Left cardiac atrium (tissue), 4 donors: ENCODE measurements at places on chromosomes 4 and X.

DNA sequence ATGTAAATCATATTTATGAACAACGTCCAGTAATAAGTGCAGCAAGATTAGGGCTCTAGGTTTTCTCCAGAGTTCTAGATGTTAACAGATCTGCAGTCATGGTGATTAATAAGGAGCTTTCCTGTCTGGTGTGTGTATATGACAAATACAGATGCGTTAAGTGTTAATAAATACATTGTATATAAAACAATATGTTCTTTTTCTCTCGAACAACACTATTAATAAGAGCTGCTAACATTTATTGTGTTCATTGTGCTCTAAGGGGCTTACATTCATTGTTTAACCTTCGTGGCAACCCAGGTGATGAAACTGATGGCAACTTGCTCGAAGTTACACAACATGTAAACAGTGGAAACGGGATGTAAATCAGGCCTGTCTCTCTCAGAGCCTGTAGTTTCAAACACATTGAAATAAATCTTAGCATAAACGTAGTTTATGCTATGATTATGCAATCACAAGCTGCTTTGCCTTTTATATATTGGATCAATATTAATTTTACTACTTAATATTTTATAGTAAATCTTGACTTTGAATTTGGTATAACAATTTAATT is 547 bp upstream of the CLGN start:
- DNase-seq = no peak

DNA sequence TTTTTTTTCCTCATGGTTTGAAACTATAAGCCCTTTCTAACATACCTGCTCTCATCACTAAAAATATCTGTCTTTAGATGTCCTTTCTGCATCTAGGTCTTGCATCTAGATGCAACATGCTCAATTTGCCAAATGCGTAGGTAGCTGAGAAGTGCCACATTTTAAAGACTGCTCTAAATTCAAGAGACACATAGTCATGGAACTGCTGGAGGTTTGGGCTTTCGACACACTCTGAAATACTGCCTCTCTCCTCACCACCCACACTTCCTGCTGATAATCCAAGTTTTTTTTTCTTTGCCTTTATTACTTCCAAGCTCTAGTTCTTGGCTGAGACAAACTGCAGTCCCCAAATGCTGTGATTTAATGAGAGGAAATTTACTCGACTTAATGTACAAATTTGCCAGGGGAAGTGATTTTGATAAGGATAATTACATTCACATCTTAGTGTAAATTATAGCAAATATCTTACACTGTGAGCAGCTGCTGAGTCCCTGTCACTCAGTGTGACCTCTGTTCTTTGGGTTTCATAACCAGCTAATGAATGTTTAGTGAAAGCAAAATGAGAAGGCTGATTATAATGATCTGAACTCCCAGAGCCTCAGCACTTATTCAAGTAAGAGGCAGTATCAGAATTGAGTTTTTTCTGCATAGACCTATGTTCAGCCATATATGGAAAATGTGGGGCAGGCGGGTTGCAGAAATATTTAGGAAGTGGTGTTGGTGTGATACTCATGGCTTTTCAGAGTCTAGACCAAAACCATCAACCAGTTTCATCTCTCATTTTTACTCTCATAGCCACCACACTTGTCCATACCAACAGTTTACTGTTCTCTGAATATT is 31.3 kb downstream of the DRD5 start:
- DNase-seq = no peak

GRCh38 chr4:108130955-108131354 is 37.8 kb downstream of the LEF1 start:
- no peak for DNase-seq

- no peak for DNase-seq
Measured at GRCh38 chrX:11462648-11463047, 169.4 kb downstream of the AMELX start.

DNA sequence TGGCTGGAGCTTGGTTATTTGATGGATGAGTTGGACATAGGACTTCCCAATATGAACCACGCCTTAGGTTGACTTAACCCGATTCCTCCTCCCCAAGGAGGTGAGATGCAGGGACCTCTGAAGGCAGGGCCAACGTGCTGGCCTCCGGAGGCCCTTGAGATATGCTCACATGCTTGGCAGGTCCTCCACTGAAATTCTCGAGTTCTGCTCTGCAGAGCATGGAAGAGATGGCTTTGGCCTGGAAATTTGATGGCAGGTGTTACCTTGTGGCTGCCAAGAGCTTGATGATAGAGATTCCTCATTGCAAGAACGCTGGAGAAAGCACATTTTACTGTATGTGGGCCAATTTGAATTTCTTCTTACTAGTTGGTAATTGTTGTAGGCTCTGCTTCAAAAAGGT is 117.4 kb upstream of the LIMCH1 start:
- no peak for DNase-seq

- no peak for DNase-seq
Measured at GRCh38 chr4:2824329-2824835, 19.3 kb upstream of the ADD1 start.

- DNase-seq = no peak
Measured at GRCh38 chr4:2743518-2744445, 12.4 kb downstream of the TNIP2 start.

GRCh38 chr4:174080361-174080760 is 203.1 kb downstream of the FBXO8 start:
- DNase-seq = no peak

DNA sequence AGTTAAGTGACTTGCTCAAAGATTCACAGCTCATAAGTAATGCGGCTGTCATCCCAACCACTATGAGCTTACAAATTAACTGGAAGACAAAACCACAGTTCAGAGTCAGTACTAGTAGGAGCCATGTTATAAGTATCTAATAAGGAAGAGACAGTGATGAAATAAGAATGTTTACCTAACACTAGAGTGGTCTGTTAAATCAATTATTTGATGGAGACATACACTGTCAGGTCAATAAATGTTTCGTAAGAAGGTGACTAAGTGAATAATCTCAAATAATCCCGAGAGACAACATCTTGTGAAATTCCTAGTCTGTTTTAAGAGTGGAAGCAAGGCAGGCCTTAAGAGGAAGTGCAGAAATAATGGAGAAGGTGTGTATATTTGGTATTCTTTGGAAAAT is 25.8 kb upstream of the AMELX start:
- DNase-seq = no peak
